Natural killer cell (primary cell): ENCODE measurements at places on chromosomes 13 and 19. TPM values are rescaled to one million over a fixed set of nuclear protein-coding genes. Genes with fewer than 3 reads are reported as not detected.

The FXYD7 gene
- 4.9 TPM for total RNA-seq

DNA sequence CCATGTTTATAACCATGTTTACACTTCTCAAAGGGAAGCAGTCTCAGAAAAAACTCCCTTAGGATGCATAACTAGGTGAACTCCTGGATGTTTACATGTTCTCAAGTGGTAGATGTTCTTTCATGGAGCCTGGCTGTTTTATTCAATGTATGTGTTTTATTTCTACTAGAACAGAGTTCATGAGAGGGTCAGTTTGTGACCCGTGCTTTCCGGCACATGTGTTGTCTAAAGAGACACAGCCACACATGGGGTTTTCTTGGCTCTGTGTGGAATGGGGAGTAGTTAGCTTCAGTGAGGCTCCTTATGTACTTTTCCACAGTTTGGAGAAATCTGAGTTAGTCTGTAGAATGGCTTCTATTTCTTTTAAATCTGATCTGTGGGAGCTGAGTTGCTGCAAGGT, 60.9 kb downstream of the ATP8A2 start:
- no peak for DNase-seq

The CCDC70 gene
- not detected for total RNA-seq

DNA sequence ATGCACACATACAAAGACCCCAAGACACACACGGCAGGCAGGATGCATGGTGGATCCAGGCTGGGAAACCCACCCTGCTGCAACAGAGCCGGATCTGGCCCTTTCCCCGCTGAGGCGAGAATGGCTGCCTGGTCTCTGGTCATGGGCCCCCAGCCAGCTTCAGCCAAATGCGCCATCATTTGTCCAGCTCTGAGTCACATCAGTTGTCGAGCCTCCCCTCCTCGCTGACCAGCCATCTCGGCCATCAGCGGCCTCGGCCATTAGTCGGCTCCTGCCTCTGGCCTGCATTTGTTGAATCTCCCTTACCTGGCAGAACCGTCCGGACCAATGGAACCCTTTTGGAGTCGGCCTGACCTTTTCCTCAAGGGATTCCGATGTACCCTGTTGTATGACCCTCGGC, 38.5 kb upstream of the POU2F2 start:
- DNase-seq: no peak

The ERICH4 gene
- not detected for total RNA-seq

GRCh38 chr19:19211499-19212420, at the start of gene NCAN:
Gene NCAN, plus strand, starts transcription at chr19:19211958. Its CDS starts 4,996 bp downstream, at chr19:19216954.
- no peak for DNase-seq

The F10 gene
- total RNA-seq: not detected

DNA sequence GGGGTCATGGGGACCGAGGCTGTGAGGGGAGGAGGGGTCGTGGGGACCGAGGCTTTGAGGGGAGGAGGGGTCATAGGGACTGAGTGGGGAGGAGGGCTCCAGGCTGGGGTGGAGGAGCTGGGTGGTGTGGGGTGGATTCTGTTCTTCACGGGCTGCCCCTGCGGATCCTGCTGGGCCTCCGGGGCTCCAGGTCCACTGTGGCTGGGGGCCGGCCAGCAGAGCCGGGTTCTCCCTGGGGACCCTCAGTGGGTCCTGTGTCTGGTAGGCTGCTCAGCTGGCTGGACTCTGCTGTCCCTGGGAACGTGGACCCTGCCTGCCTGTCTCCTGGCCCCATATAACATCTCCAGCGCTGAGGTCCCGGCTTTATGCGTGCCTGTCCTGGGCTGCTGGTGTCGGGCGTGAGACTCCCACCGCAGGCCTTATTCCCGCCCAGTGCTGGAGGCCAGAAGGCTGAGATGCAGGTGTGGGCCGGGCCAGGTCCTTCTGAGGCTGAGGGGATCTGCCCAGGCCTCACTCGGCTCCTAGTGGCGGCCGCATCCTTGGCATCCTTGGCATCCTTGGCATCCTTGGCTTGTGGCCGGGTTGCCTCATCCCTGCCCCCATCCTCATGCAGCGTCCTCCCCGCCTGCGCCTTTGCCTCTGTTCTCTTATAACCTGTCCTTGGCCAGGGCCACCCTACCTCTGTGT, 19.8 kb upstream of the GNA15 start:
- DNase-seq: no peak

- no peak for DNase-seq
Observed at GRCh38 chr13:92761710-92762109, 464.9 kb upstream of the GPC6 start.

- no peak for DNase-seq
Observed at GRCh38 chr19:8491574-8491973, 10.9 kb downstream of the PRAM1 start.

DNA sequence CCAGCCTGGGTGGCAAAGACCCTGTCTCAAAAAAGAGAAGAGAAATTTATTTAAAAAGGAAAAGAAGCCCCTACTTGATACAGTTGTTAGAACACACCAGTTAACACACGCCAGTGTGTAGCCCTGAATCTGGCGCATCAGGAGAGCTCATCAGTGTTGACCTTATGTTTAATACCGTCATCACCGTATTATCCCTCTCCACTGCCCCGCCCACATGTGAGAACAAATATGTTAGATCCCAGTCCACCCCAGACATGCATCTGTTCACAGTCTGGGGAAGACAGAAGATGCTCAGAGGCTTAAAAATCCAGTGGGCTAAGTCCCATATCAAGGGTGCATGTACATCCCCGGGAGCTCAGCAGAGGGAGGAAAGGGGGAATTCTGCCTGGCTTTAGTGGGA, 155.2 kb downstream of the DPF1 start:
- DNase-seq: no peak

The NTN5 gene
- 2.1 TPM for total RNA-seq

The CGB5 gene
- not detected for total RNA-seq

GRCh38 chr19:11018763-11019162, 57.9 kb downstream of the SMARCA4 start:
- DNase-seq: no peak

GRCh38 chr13:80054806-80055205, 286.1 kb downstream of the SPRY2 start:
- DNase-seq: no peak
